ENCODE measurements at places on chromosomes 12 and 14.

- DNase-seq, result no peak
Observed at GRCh38 chr14:20732477-20732876, 13.2 kb upstream of the EDDM3A start.

DNA sequence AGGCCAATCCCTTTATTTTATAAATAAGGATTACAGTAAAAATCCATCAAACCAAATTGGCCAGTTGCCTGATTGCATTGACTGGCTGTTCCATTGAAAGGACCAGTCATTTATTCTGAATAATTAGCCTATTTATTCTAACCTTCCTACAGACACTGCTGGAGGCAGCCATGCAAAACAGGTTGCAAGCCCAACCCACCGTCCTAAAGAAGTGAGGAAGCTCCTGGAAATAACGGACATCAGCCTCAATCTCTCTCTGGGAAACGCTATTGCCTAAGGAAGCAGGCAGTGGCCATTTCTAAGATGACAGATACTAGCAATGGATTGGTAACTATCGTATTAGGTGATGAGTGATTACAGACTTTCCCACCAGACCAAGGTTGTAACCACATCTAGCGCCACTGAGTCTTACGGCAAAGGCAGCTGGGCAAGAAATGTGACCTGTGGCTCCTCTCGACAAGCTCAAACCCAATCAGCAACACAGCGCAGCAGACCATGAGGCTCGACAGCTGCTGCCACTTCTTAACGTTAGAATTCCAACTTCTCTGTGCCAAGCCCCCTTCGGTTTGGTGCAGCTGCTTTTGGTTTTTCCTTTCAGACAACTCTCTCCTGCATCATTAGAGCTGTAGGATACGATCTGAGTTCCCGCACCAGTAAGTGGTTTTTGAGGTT is 134.2 kb downstream of the KCNK10 start:
- DNase-seq, result no peak

DNA sequence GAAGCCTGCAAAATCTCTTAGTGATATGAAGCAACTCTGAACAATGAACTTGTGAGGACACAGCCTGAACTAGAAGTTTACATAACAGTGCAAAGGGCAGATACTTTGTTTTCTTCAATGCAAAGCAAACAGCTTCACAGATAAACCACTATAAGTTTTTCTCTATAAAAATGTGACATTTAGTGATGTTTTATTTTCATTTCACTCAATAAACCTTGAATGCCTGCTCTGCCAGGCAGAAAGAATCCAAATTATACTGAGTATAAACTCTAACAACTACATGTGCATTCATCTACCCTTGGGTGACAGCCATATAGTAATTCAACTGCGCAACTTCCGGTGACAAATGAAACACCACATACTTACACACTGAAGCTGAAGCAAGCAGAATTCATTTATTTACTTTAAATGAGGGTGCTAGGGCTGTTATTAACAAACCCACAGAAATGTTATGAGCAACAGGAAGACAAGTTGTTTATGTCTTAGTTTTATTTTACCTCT is 10.3 kb downstream of the DCP1B start:
- no peak for DNase-seq

GRCh38 chr14:59739794-59740193 is 130.8 kb downstream of the RTN1 start:
- no peak for DNase-seq

DNA sequence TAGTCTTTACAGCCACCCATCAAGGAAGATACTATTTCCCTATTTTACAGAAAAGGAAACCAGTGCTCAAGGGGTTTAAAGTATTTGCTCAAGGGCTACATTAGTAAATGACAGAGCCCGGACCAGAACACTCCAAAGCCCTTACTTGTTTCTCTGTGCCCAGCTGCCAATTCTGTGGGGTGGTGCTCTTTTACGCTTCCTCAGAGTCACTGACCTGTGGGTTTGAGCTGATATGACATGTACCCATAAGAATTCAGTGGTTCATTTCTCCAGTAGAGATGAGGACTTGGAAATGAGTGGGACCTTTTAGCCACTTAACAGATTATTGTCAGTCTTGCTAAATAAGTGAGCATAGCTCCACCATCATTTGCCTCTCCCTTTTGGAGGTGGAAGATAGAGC is 37.4 kb upstream of the NKX2-8 start:
- DNase-seq, result no peak

DNA sequence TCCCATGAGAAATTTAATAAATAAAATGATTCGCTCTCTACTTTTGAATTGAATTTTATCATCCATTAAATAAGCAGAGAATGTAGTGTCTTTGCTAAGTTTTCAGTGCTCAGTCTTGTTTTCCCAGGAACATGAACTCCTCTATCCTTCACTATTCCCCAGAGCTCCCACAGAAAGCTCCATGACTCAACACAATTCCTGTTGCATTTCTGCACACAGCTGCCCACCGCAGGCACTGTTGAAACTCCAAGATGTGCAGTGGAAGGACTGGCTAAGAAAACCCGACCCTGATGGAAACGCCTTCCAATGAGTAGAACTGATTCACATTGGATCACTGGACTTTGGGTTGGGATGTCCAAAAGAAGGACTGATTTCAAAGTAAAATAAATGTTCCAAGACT is 202.4 kb upstream of the AMIGO2 start:
- DNase-seq, result no peak
